CD4-positive, alpha-beta memory T cell (primary cell): ENCODE measurements at places on chromosomes 7 and 10. TPM values are rescaled to one million over a fixed set of nuclear protein-coding genes. Genes with fewer than 3 reads are reported as not detected.

The NRBF2 gene
- 20.3 TPM for polyA plus RNA-seq

The SPDYE9 gene
- not detected for polyA plus RNA-seq

The TEX47 gene
- polyA plus RNA-seq, result not detected

The RELN gene
- not detected for polyA plus RNA-seq

The MACC1 gene
- 0.05 TPM for polyA plus RNA-seq

The NUTM2B gene
- polyA plus RNA-seq, result not detected

The PMPCB gene
- polyA plus RNA-seq, result 86.1 TPM

The DPP6 gene
- polyA plus RNA-seq, result not detected

The CRYGN gene
- polyA plus RNA-seq, result 1.9 TPM

The ACSL5 gene
- 62.2 TPM for polyA plus RNA-seq

GRCh38 chr10:38027986-38028385 lies 17.5 kb downstream of the ZNF33A start:
- no peak for DNase-seq

DNA sequence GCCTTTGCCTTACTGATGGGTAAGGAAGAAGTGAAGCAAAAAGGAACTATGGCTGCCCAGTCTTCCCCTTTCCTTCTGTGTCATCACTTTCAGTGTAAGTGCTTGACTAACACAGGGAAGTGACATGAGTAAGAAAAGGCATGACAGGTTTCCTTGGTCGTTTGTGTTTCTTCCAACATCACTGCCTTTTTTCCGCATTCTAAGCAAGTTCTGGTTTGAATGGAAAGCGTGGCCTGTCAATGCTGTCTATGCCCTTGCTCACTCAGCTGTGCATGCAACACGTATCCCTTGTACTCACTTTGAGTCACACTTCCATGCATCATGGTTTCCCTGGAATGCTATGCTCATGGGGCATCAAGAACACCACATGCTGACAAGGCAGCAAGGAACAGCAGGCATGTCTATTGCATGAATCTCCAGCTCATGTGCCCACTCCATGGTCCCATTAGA lies 111.8 kb downstream of the OAT start:
- DNase-seq, result no peak

DNA sequence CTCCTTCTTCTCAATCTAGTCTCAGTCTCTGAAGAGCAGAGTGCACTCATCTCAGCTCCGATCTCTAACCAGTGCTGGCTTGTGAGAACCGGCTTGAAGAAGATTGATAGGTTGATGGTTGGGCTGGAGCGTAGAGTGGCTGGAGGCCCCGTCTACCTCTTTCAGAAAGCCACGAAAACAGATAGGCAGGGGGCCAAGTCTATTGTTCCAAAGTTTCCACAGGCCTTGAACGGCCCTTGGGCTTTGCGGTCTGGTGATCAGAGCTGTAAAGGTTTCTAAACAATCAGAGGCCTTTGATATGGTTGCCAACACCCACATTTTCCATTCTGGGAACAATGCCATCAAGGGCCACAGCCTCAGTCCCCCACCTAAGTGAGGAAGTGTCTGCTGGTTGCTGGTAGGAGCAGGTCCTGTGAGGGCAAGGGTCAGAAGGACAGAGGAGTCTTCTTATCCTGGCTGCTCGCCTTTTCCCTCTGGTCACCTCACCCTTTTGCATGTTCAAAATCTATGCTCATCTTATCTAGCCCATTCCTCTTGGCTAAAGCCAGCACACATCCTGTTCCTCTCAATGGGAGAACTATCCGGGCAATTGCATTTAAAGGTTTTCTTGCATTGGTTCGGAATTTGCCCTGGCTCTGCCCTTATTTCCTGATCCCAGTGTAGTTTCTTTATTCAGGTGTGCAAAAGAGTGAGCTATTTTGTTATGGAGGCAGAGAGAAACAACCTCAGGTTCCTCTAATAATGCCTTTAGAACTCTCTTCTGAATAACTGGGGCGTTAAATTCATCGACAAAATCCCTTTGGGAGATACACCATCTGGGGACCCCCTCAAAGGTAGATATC lies 70.3 kb upstream of the KMT2E start:
- DNase-seq, result peak; percentile 92

- no peak for DNase-seq
These were observed 17.7 kb downstream of the SOSTDC1 start for GRCh38 chr7:16447876-16448275.

DNA sequence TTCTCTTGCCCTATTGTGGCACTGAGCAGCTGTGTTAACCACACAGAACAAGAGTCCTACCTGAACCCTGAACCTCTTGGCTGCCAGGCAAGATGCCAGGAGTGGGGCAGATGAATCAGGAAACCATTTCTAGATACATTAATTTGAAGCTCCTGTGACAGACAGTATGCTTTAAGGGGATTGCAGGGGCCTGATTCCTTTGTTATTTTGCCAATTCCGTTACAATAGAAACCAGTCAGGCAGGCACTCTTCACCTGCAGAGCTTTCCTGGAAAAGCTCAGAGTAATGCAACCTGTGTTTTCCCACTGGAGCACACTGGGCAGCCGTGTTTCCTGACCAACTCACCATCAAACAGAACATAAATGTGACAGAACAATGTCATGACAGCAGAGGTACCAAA lies 233.1 kb downstream of the BMPER start:
- DNase-seq, result no peak

- DNase-seq, result no peak
These were observed 44.7 kb downstream of the ST7 start for GRCh38 chr7:116997972-116998371.

DNA sequence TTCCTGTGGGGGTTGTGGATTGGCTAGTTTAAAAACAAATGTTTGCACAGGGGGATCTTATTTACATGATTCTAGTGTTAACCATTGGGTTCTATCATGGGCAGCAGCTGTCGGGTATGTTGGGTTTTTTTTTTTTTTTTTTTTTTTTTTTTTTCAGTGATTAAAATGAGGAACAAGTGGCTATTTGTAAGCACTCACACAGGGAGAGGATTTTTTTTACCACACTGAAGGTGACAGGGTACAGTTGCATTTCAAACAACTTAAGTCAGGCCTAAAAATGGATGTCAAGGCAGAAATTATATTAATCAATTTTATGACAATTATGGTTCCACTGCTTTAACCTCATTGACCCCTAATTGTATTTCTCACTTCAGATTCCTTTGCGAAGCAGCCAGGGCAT lies 92.8 kb downstream of the CD36 start:
- no peak for DNase-seq

DNA sequence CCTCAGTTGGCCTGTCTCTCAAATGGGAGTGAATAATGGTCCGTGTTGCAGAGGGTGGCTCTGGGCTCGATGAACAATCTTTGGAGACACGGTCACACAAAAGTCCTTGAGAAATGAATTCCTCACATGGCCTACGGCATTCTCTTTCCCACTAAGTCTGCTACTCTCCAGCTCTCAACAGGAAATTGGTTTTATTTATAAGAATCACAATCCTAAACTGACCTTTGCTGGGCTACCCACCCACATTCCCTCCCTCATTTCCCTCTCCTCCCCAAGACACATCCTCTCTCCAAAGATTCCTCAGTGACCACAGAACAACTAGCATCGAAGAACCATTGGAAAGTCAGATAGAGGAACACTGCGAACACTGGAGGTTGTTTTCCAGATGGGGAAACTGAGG lies 4.7 kb downstream of the AFAP1L2 start:
- no peak for DNase-seq

DNA sequence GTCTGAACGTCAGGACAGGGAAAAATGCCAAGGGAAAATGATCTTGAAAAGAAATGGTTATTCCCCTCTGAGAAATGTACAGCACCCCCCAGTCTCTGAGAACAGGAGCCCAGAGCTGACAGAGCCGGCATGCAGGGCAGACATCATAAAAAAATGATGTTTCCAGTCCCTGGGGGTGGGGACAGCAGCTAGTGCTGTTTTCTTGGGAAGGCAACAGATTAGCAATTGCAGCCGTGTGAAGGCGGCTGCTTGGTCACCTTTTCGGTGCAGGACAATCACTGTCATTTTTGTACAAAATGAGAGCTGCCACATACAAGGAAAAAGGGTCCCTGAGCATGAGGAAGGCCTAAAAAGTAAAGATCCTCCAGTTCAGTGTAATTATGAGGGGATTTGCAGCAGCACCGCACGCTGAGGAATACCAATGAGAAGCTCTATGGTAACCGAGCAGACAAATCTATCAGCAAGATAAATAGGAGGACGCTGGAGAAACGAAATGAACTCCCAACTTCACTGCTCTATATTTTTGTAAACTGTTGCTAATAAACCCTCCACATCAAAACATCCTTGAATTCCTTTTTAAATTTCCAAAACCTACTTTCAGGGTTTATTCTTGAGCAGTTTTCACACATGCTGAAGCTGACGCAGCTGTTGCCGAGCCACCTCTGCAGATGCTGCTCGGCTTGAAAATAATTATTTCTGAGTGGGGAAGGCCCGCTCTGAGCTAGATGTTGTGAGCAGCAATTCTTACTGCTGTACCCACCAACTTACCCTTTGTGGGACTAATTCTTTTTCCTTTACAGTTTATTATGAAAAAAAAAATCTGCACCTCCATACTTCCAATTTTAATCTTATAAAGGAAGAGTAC lies 98.2 kb upstream of the NEBL start:
- DNase-seq, result no peak

- no peak for DNase-seq
These were observed 57.1 kb upstream of the KCTD7 start for GRCh38 chr7:66571568-66571967.

DNA sequence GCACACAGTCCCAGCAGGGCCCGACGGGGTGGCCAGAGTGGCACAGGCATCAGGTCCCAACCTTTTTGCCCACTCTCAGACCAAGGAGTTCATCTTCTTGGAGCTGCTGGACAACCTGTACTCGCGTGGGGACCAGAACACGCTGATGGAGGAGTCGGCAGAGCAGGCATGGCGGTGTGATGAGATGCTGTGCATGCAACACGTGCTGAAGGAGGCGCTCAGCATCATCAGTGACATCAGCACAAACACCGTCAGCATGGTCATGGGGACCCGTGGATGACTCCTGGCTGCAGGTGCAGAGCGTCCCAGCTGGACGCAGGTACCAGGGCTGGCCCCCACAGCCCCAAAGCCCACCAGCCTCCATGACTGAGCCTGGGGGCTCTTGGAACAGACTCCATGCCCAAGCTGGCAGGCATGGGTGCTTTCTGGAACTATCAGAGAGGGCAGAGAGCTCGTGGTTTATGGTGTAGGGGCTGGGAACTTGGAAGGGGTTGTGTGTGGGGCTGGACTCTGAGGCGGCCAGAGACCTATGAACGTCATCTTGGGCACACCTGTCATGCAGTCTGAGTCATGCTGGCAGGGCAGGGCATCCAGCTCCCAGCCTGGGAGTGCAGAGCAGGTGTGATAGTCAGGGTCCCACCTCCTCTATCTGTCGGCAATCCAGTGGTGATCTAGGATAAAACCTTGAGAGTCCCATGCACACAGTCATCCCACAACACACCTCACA lies 8.2 kb upstream of the MTPAP start:
- no peak for DNase-seq

DNA sequence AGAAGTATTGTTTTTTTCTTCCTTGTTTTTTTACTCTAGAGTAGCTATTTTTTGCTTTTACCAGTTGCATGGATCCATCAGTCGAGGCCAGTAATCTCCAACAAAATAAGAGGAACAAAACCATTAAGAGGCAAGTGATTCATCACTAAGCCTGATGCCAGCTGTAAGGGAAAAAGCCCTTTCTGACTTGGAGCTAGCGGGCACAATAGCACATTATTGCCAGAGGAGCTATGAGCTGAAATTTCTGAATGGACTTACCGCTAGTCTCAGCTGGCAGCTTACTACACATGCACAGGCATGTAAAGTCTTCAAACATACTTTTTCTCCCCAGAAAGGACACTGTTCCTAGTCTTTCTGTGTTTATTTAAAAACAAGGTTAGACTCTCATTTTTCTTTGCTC lies 41.6 kb upstream of the PTPRZ1 start:
- no peak for DNase-seq

DNA sequence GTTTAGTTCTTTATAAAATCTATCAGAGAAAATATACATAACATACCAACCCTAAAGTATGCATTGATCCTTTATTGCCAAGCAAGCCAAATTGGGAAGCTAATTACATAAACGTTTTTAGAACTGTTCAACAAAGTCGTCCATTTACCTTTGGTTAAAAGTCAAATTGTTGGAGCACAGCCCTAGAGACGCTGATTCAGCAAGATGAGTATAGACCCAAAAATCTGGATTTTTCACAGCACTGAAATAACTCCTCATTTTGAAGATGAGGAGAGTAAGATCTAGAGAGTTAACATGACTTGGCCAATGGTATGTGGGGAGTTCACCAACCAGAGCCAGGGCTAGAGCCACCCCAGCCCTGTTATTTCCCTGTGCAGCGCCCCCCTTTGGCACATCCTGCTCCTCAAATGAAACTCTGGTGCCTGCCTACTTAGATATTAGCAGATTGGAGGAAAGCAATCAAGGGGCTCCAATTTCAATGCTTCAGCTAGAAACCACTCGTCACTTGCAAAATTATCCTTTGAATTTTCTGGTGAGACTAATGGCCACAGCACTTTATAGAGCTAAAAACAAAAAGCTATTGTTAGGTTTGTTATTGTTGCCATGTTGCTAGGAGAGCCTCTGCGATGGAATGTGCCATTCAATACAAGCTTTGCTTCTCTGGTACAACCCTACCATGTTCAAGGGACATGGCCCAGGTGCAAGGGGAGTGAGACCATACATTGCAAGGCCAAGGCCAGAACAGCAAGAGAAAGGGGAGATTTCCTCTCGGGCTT lies 132.6 kb upstream of the ZEB1 start:
- no peak for DNase-seq

DNA sequence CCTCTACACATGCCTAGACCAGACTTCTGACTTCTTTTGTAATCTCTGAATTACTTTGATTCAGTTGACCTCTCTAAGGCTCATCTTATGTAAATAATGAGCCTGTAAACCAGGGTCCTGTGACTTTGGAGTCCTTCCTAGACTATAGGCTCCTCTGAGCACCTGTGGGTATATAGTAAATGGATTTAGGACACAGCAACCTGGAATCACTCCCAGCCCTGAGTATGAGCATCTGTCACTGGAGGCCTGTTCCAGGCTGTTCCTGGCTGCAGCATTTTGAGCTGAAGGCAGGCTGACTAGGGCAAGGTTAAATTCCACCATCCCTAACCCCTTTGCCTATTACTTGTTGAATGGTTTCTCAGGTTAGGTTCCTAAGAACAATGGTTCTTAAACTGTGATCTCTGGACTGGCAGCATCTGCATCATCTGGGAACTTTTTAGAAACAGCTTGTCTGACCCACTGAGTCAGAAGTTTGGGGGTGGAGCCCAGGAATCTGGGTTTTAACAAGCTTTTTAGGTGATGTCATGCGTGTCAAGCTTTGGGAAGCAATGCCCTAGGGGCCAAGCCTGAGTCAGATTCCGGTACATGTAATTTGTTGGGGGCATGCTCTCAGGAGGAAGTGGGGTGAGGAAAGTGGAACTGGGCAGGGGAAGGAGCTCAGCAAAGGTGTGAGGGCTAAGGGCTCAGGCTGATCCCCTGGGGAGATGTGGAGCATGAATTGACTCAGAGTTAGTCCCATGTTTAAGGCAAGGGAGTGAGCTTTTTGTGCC lies 28.2 kb downstream of the MINDY4 start:
- no peak for DNase-seq
